ENCODE measurements at places on chromosomes 12 and 14.

DNA sequence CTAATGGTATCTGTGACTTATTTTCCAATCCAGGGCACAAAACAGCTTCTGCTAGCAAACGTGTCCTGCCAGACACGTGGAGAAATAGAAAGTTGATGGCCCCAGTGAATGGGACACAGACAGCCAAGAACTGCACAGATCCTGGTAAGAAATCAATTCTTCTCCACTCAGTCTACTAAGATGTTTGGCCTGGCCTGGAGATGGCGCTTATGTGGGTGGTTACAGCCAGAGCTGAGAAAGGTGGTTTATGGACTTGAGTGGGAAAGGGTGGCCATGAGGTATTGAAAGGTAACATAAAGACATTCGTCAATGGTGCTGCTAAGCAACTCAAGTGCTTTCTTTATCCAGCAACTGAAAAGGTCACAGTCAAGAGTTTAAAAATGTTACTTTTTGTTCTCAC, 2.9 kb downstream of the SLC24A4 start:
- DNase-seq = no peak

GRCh38 chr14:90460136-90460535, 63.3 kb downstream of the CALM1 start:
- DNase-seq = no peak

DNA sequence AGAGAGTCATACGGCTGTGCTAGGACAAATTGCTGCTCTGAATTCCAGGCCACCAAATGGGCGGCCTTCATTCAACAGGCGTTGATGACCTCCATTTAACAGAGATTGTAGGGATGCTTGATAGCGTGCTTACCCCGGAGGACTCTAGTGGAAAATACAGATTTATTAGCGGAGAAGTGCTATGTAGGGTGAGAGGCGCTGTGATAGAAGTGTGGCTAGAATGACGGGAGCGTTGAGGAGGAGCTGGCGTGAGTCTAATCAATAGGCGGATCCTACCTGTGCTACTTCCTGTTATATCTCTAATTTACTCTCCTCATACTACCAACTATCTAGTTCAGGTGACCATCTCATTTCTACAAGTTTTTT, 668 bp downstream of the MRPS35 start:
- no peak for DNase-seq

DNA sequence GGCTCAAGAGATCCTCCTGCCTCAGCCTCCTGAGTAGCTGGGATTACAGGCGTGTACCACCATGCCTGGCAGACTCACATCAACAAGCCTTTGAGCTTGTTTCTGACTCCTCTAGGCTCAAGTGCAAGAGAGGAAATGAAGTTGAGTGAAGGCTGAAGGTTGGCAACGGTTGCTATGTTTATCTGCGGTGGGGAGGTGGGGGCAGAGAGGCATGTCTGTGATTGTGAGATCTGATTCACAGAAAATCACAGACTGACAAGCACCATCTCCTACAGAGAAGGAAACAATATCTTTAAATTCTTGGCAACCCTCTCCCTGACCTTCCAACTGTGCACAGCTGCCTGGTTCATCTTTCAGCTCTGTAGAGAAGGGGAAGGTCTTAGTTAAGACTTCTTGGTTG, 22.1 kb upstream of the NINJ2 start:
- peak; percentile 74 for DNase-seq

DNA sequence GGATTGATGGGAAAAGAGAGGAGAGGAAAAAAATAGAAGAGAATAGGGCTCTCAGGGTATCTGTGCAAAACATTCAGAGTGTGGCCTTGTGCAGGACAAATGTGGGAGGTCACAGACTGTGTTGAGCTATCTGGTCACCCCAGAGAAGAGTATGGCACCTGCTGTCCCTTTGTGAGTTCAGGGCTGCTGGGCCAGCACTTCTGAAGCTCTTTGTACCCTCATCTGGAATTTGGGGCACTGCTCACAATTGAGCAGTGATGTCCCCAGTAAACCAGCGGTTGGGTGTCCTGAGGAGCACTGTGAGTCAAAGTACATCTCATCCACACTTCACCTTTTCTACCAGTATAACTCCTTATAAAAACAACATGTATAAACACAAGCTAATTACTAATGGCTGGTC, 2.6 kb upstream of the KRT81 start:
- no peak for DNase-seq

GRCh38 chr12:2503036-2503435, 291.7 kb upstream of the FKBP4 start:
- DNase-seq = no peak

DNA sequence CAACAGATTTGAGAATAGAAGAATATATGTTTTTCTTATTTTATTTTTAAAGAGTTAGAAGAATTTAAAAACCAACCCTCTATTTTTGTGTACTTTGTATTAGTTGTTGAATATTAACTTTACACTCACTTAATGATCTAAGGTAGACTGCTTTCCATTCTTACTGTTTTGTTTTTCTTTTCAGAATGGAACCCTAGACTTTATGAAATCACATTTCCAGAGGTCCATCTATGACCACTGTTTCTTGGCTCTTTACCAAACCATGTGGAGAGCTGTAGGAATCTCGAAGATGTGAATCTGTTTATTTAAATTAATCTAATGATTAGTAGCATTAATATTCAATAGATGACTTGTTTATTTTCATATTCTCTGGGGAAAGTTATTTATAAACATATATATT, 7.2 kb upstream of the PIK3C2G start:
- DNase-seq = no peak

DNA sequence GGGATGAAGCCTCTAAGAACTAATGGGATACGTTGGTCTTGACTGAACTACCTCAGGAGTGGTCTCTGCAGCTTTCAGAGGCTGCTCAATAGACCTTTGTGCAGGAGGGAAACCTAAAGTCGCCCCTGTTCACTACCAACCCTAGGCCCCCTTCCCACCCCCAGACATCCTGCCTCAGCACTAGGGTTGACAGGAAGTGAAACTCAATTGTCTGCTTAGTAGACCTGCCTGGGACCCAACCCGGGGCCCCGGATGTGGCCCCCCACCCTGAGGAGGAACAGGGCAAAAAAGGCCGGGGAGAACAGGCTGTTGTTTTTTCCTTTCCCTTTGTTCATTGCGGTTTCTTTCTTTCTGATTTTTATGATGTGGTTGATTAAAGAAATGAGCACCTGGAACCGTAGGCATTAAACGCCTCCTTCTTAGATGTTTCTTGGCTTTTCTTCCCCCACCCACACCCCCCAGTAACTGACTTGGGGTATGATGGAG, 1.6 kb upstream of the DGKA start:
- DNase-seq = peak; percentile 77

Data from activated CD4-positive, alpha-beta T cell treated with anti-CD3 and anti-CD28 coated beads, Interleukin-2, amount 50 U/mL, for 4 hours (primary cell).